ENCODE measurements at places on chromosomes 11 and 22. TPM values are rescaled to one million over a fixed set of nuclear protein-coding genes. Genes with fewer than 3 reads are reported as not detected.

CABP4 gene
- total RNA-seq: 1.3 TPM

CD3D gene
- total RNA-seq: 489 TPM

GSTT2B gene
- not detected for total RNA-seq

PRR33 gene
- 0.05 TPM for total RNA-seq

CHADL gene
- 0.17 TPM for total RNA-seq

FGF3 gene
- not detected for total RNA-seq

FAM83F gene
- 0.05 TPM for total RNA-seq

TRPC6 gene
- not detected for total RNA-seq

HBE1 gene
- not detected for total RNA-seq

MYOD1 gene
- not detected for total RNA-seq

MCAM gene
- total RNA-seq: 1.4 TPM

C11orf87 gene
- total RNA-seq: not detected

GNAZ gene
- total RNA-seq: 0.37 TPM

ROBO3 gene
- 12.1 TPM for total RNA-seq

ANKK1 gene
- 0.15 TPM for total RNA-seq

TRPM5 gene
- not detected for total RNA-seq

PYGM gene
- total RNA-seq: 3.9 TPM

RAC2 gene
- 1,117 TPM for total RNA-seq

TIMP3 gene
- total RNA-seq: not detected

ISX gene
- total RNA-seq: not detected

ROM1 gene
- 1.3 TPM for total RNA-seq

SCARF2 gene
- total RNA-seq: 1.1 TPM

MTCH2 gene
- total RNA-seq: 76.6 TPM

SLC17A6 gene
- total RNA-seq: not detected

ACR gene
- not detected for total RNA-seq

SORL1 gene
- 207 TPM for total RNA-seq

OR52N4 gene
- 1.1 TPM for total RNA-seq

OR10AG1 gene
- total RNA-seq: not detected

SNU13 gene
- total RNA-seq: 171 TPM

FAM111B gene
- 106 TPM for total RNA-seq

GDPD4 gene
- not detected for total RNA-seq

CRYBB3 gene
- total RNA-seq: 0.25 TPM

DDIAS gene
- total RNA-seq: 14.8 TPM

OR5P2 gene
- total RNA-seq: not detected

JAML gene
- 117 TPM for total RNA-seq

A4GALT gene
- 0.35 TPM for total RNA-seq

KLHL35 gene
- 1.3 TPM for total RNA-seq

MIAT gene
- total RNA-seq: 37.8 TPM

WBP2NL gene
- total RNA-seq: 1.5 TPM

DGCR6 gene
- total RNA-seq: 1.2 TPM

SDF2L1 gene
- total RNA-seq: 59.4 TPM

MRGPRX3 gene
- total RNA-seq: not detected

PARVG gene
- total RNA-seq: 158 TPM

Measured in activated CD4-positive, alpha-beta T cell treated with anti-CD3 and anti-CD28 coated beads, Interleukin-2, amount 10 ng/mL, durations not matched to agents 7 days and 5 days (primary cell).